Sigmoid colon (tissue), 7 donors: ENCODE measurements at places on chromosomes 13 and 19. TPM values are rescaled to one million over a fixed set of nuclear protein-coding genes. Genes with fewer than 3 reads are reported as not detected.

- H3K27me3 ChIP-seq: no peaks in the 10 kb centered on the region
- peaks cover 10% of the 10 kb centered on the region for H3K4me1 ChIP-seq
- H3K36me3 ChIP-seq: no peaks in the 10 kb centered on the region
- H3K4me3 ChIP-seq: peak overlapping the region; percentile 82
Measured at GRCh38 chr13:78659732-78660494, 958 bp upstream of the OBI1 start.

The ATP4B gene
- total RNA-seq: not detected

DNA sequence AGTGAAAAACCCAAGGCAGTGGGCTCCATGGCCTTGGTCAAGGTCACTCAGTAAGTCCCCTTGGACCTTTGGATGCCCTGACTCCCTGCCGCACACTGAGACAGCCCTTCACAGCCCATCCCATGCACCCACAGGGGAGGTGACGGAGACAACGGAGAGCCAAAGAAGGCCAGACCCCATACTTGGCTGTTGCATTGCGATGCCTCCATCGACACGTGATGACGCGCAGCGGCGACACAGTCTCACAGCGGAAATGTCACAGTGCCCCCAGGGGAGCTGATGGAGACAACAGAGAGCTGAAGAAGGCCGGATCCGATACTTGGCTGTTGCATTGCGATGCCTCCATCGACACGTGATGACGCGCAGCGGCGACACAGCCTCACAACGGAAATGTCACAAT lies 282.4 kb downstream of the TEX29 start:
- no peak overlapping the region for H3K27ac ChIP-seq
- H3K27me3 ChIP-seq: peaks cover 4% of the 10 kb centered on the region
- no peak overlapping the region for H3K4me3 ChIP-seq
- H3K4me1 ChIP-seq: no peaks in the 10 kb centered on the region
- no peak for DNase-seq

DNA sequence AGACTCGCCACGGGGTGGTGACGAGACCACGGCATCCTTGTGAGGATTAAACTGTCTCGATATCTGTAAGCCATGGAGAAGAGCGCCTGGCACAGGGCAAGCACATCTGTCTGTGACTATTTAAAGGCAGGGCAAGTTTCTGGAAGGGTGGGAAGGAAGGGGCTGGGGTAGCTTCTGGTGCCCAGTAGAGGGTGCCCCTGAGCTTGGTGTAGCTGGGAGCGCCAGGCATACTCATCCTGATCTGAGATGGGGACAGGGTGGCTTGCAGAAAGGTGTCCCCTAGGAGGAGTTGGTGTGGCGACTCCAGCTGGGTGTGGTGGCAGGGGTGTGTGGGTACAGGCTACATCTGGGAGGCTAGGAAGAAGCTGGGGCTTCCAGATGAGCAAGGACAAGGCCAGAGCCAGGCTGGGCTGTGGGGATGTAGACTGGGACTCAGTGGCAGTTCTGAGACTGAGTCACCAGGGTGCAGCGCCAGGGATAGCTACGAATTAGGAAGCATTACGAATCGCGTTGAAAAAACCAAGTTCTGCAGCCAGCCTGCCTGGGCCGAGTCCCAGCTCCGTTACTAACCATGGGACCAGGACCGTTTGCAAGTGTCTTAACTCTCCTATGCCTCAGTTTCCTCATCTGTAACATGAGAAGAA lies 23.1 kb upstream of the ASPDH start:
- no peak for DNase-seq
- H3K27me3 ChIP-seq: peaks cover 17% of the 10 kb centered on the region
- H3K27ac ChIP-seq: no peak overlapping the region
- no peaks in the 10 kb centered on the region for H3K36me3 ChIP-seq
- H3K4me3 ChIP-seq: no peak overlapping the region

The B3GNT8 gene
- total RNA-seq: 5.3 TPM
